ENCODE measurements at places on chromosomes 7 and 10. TPM values are rescaled to one million over a fixed set of nuclear protein-coding genes. Genes with fewer than 3 reads are reported as not detected.

The ACSM6 gene
- total RNA-seq, result not detected

The GTPBP4 gene
- total RNA-seq, result 38.6 TPM

The TSPAN13 gene
- total RNA-seq, result 29.7 TPM

The CCNJ gene
- total RNA-seq, result 32.6 TPM

The LAMB4 gene
- total RNA-seq, result 1.3 TPM

The PON1 gene
- total RNA-seq, result not detected

The MPLKIP gene
- total RNA-seq, result 29.6 TPM

The AGR2 gene
- not detected for total RNA-seq

Data from vein endothelial cell (primary cell).